ENCODE measurements at places on chromosomes 11 and 22.

- DNase-seq = no peak
Observed at GRCh38 chr22:27571463-27572277, 229.9 kb downstream of the MN1 start.

- DNase-seq = no peak
Observed at GRCh38 chr11:94271885-94272372, 32.5 kb upstream of the IZUMO1R start.

DNA sequence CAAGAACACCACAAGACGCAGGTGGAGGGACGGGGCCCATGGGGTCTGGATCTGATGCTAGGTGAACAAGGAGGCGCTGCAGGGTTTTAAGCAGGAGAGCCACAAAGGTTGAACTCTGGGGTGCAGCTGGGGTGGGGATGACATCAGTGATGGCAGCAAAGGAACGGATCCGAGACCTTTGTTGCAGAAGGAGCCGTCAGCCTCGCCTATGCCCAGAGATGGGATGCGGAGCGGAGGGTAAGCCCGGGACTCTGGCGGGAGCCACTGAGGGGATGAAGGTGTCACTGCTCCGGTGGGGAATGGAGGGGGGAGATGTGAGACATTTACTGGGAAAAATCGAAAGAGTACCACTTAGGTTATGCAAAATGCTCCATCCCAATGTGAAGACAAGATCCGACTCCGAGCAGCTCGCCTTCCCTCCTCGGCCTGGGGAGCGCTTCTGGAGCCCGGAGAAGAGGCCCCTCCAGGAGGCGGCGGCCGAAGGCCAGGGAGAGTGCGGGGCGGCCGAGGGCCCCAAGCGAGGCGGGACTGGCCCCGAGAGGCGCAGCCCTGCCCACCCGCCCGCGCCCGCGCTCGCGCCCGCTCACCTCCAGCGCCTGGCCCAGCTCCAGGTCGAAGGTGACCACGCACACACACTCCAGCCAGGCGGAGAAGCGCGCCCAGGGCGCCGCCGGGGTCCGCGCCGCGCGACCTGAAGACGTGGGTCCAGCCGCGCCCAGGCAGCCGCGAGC lies 422 bp downstream of the DENND6B start:
- no peak for DNase-seq

- no peak for DNase-seq
Observed at GRCh38 chr11:64357446-64357845, 1.5 kb upstream of the RPS6KA4 start.

DNA sequence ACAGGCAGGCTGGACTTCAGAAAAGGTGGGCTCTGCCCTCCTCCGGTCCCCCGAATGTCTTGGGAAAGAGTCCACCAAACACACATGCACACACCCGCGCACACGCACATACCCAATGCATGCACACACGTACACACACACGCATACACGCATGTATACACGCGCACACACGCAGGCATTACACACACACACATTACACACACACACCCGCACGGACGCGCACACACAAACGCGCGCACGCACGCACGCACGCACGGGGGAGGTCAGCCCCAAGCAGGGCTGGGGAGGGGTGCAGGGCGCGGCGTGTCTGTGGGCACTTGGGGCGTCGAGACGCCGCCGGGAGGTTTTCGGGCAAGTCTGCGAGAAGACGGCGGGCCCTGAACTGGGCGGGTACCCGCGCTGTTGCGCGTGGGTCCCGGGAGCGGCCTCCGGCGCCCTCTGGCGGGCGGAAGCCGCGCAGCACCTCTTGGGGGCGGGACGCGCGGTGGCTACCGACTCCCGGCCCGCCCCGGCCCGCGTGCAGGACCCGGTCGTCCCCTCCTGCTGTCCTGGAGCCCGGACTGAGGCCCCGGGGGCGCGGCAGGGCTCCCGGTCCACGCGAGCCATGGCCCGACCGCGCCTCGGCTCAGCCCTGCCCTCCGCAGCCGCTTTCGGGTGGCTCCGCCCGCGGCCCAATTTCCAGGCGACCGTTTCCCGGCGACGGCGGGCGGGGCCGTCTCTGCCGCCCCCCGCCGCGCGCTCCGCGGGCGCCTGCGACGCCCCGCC lies 3.6 kb downstream of the SEPTIN5 start:
- peak; percentile 92 for DNase-seq

- DNase-seq = no peak
Observed at GRCh38 chr11:2909133-2909902, 19.9 kb downstream of the PHLDA2 start.

- DNase-seq = no peak
Observed at GRCh38 chr11:86551288-86552092, 120.9 kb downstream of the ME3 start.

DNA sequence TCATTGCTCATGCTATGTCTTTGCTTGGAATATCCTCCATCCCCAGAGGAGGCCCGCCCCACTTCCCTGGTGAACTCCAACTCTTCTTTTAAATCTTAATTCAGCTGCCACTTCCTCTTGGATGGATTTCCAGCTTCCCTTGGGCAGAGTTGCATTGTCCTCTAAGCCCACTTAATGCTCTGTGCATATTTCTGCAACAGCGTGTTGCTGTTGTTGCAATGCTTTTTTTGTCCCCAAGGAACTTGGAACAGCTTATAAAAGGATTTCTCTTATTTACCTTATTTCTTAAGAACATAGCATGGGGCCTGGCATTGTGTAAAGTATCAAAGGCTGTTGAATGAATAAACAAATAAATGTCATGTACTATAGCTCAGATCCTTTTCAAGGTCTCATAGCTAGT lies 507.4 kb downstream of the METTL15 start:
- no peak for DNase-seq

GRCh38 chr22:41538583-41538982 lies 5.7 kb downstream of the POLR3H start:
- DNase-seq = no peak

DNA sequence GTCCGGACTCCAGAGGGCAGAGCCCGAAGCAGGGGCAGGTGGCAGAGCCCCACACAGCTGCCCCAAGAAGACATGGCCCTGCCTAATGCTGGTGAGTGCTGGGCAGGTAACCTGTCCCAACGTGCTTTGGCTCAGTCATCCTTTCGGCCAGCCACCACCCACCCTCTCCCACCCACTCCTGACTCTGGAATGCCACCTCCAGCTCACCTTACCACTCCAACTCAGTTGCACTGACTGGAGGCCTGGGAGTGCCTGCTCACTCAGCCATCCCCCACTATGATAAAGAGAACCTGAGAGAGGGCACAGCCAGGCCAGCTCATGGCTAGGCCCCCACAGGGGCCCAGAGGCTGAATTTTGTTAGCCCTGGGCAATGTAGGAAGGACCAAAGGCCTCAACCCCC lies 53.8 kb upstream of the MPEG1 start:
- DNase-seq = no peak

GRCh38 chr11:117999354-117999993 lies 13.3 kb downstream of the IL10RA start:
- no peak for DNase-seq

GRCh38 chr11:122681735-122682134 lies 26.2 kb downstream of the UBASH3B start:
- DNase-seq = no peak

DNA sequence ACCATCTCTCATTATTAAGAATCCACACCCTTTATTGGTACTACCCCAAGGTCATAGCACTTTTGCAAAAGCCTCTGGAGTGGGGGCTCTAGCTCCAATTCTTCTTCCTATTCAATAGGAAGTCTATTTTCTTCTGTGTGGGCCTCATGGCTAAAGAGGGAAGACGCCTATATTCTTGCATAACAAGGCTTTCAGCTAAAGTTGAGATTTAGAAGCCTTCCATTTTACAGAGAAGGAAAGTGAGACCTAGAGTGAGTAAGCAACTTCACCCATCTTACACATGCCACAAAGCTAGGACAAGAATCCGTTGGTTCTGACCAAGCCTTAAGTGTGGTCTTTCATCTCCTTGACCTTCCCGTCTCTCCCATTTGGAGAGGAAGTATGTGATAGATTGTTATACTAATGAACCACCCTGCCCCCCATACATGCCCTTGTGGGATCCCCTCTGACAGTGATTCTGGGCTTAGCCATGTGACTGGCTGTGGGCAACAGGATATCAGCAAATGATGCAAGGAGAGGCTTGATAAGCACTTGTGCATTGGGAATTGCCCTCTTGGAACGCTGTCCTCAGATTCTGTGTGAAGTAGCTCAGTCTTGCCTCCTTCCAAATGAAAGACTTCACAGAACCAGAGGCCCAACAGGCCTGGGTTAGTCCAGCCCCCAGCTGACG lies 12.3 kb downstream of the BACE1 start:
- DNase-seq = no peak

DNA sequence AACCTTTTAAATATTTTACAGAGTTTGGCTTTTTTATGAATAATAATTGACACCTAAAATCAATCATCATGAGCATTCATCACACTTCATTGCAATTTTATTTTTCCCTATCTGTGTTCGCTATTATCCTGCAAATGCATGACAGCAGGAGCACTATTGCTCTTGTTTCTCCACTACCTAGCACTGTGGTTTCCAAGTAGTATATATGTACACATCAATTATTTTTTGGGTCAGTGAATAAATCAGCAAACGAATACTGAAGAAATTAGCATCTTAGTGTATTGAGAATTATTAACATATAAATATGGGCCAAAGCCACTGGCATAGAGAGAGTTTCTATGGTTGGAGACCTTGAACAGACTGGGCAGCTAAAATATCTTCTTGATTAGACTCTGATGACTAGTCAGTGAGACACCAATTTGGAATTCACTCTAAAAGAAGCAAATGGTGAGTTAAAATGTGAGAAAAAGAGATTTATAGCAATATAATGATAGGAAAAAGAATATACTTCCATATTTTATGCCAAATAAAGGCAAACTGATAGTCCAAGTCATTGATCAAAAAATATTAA lies 731.1 kb upstream of the LUZP2 start:
- no peak for DNase-seq

GRCh38 chr11:60942219-60942618 lies 9.8 kb downstream of the SLC15A3 start:
- DNase-seq = no peak

DNA sequence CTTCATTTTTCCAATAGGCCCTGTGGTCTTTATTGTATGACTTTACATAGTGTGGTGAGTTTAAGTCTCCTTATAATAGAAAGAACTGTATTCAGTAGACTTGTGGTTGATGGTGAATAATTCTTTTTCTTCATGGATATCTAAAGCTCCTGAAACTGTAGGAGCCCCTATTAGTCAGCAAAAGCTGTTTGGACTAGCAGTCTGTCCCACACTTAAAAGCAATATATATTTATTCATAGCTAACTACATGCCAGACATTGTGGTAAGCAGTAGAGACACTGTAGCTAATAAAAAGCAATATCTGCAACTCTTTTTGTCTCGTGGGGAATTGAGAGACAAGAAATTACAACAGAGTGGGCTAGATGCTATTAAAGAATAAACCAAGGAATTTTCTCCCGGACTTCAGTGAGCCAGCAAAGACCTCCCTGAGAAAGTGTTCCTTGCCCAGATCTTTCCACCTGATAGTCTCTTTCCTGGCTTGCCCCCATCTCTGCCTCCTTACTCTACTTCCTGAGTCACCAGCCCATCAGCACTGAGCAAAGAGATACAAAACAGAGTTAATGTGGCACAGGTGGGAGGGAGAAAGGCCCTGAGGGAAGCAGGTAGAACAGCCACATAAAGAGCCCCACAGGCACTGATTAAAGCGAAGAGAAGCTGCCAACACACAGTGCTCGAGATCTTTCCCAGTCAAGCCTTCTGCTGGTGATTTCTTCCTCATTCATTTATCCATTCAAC lies 1.4 kb upstream of the OR52W1 start:
- no peak for DNase-seq

GRCh38 chr11:74004759-74005615 lies 3.9 kb downstream of the UCP3 start:
- DNase-seq = peak; percentile 81

GRCh38 chr11:118238929-118239328 lies 13.2 kb downstream of the MPZL3 start:
- no peak for DNase-seq

GRCh38 chr22:36399472-36399778 lies 11.7 kb upstream of the MYH9 start:
- no peak for DNase-seq

GRCh38 chr11:108345767-108346166 lies 121.6 kb downstream of the C11orf65 start:
- no peak for DNase-seq

GRCh38 chr11:37364246-37364839 lies 766.3 kb upstream of the RAG2 start:
- no peak for DNase-seq

- no peak for DNase-seq
Observed at GRCh38 chr22:25869771-25870170, 127.8 kb downstream of the MYO18B start.

DNA sequence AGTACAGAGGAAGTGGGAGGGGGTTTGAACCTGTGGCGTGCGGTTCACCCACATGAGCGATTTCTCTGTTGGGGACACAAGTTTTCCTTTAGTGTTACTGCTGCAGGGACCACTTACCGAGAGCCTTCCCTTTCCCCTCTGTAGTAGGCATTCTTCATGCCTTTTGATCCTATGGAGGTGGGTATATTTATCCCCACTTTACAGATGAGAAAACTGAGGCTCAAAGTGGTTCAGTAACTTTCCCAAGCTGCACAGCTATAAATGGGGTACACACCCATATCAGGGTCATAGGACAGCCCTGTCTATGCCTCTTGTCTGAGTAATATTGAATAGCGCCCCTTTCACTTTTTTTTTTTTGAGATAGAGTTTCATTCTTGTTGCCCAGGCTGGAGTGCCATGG lies 3.3 kb upstream of the PHF21B start:
- DNase-seq = no peak

GRCh38 chr11:133638921-133639320 lies 106.6 kb upstream of the OPCML start:
- no peak for DNase-seq

DNA sequence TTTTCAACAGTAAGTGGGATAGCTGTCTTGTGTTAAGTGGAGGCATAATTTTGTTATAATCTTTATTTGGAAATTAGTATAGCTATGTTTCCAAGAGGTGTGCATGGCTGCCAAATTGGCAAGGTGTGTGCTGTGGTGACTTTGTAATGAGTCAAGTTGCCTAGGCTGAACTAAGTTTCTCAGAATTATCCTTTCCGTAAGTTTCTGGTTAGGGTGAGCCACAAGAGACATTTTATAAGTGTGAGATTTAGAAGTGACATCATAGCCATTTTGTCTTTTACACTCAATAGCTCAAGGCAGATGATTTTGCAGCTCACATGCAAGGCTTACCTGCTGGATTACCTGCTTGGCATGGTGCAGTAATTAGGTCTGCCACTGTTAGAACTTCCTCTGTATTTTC lies 90.3 kb downstream of the C11orf87 start:
- DNase-seq = no peak

- no peak for DNase-seq
Observed at GRCh38 chr11:6345366-6345765, 25.1 kb upstream of the CAVIN3 start.

GRCh38 chr11:965206-965775 lies 39.6 kb downstream of the AP2A2 start:
- no peak for DNase-seq
